ENCODE measurements at places on chromosomes 5 and 9.

DNA sequence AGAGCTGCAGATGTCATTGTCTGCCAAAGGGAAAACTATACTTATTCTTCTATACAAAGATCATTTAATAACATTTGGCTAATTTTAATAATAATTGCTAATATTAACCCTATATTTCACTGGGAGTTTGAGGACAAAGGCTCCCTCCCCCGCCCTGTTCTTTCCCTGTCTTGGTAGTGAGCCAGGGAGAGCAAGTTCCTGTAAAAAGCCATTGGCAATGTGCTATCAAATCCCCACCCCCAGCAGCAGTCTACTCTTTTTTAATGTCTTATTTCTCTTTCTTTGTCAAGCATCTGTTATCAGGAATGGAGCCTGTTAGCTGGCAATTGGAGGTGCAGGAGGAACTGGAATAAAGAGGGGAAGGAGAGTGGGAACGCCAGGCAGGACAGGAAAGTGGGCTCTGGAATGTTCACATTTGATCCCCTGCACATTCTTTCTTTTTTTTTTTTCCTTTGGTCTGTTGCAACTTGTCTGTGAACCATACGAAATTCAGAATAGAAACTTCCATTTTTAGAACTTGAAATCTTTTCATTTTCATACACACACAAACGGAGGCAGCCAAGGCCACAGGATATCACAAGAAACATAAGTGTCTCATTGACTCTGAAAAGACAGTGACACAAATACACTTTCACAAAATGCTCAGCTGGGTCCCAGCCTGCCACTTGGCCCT lies 664.8 kb upstream of the ZNF608 start:
- DNase-seq = no peak

DNA sequence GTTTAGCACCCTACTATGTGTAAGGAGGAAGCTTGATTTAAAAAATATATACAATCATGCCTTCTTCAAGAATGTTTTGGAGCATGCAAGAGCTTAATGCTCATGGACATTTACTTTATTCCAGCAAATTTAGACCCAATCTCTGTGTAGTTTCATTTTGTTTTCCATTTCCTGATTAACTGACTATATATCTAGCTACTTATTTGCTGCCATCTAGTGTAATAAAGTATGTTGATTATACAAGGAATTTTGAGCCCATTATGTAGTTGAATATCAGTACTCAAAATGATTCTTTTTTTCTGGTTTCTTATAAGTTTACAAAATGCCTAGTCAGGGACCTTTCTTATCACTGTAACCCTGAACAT lies 100.0 kb upstream of the CCDC152 start:
- DNase-seq = no peak

DNA sequence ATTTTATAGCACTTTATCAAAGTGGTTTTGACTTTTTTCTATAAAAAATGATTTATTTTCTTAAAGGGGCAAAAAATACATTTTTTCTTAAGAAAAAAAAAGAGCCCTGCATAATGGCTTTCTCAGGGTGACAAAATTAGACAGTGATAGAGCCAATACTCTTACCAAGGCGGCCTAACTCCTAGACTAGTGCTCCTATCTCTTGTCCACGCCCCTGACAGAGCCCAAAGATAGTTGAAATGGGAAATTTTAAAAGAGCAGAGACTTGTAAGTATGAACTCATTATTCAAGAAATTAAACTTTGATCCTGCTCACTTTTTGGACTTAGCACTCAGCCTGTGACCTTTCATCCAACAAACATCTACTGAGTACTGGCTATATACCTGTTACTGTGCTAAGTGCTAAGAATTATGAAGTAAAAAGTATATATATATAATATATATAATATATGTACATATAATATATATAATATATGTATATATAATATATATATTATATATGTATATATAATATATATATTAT lies 1.2 kb downstream of the INVS start:
- no peak for DNase-seq

- no peak for DNase-seq
These were observed 661.8 kb upstream of the RIOK2 start for GRCh38 chr5:97844797-97845196.

DNA sequence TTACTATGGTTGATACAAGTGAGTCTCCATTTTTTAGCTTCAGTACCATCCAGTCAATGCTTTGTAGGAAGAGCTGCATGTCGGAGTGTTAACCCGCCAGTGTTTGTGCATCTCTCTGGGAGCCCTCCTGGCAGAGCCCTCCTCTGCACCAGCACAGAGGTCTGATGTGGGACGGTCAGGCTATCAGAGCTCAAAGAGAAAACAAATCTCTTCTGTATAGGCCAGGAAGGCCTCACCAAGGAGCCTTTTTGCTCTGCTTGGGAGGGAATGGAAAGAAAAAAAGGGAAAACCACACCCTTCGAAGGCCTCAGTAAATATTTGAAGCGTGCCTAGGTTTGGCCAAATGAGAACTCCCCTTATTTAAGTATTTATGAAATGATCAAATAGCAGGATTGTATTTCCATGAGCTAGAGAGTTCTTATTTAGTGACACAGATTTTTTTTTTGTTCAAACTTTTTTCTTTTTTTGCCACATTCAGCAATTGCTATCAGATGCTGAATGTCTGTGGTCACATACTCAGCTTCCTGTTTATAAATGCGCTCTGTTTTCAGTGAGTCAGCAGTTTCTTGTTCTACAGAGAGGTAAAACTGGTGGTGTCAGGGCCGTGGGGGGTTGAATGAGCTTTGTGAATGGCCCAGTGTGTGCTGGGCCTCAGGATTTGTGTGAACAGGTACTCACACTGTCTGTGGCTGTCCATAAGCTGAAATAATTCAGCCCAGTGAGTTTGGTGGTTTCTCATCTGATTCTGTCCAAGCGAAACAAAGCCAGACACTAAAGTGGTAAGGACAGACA lies 226.6 kb downstream of the SNX18 start:
- peak; percentile 10 for DNase-seq

DNA sequence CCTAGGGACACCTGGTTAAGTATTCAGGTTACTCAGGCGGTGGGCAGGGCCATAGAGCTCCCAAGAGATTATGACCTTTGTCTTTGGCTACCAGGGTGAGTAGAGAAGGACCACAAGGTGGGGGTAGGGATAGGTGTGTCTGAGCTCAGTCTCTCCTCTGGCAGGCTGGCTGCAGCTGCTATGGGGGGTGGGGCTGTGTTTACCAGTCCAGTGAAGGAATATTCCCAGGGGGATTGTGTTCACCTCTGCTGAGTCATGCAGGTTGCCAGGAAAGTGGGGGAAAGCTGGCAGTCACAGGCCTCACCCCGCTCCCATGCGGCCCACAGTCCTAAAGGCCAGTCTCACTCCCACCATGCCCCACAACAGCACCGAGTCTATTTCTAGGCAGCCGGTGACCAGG lies 53.6 kb upstream of the POU5F2 start:
- DNase-seq = no peak

- no peak for DNase-seq
These were observed 2.1 kb downstream of the CCDC192 start for GRCh38 chr5:127705120-127705892.

DNA sequence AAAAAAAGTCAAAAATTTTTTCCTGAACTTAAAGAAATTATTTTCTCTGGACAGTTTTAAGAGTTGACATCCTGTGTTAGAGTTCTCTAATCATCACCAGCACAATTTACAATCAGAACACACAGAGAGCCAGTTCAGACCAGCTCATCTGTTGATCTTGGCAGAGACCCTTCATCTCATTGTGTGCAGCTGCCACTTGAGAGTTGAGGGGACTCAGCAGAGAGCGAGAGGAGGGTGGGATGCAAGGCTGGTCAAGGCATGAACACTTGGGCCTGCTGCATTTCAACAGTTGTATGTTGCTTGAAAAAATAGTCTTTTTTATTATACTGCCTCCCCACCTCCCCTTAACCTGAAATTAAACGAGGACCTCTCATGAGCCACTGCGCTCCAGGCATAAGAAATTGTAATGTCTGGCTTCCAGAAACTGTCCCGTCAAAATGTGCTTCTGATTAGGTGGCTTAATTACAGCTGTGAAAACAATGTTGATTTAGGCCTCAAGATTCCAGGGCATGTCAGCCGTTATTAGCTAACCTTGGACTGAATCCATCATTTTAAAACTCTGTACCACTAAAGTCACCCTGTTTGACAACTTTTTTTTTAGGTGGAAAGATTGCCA lies 383.6 kb downstream of the CCDC171 start:
- DNase-seq = no peak

DNA sequence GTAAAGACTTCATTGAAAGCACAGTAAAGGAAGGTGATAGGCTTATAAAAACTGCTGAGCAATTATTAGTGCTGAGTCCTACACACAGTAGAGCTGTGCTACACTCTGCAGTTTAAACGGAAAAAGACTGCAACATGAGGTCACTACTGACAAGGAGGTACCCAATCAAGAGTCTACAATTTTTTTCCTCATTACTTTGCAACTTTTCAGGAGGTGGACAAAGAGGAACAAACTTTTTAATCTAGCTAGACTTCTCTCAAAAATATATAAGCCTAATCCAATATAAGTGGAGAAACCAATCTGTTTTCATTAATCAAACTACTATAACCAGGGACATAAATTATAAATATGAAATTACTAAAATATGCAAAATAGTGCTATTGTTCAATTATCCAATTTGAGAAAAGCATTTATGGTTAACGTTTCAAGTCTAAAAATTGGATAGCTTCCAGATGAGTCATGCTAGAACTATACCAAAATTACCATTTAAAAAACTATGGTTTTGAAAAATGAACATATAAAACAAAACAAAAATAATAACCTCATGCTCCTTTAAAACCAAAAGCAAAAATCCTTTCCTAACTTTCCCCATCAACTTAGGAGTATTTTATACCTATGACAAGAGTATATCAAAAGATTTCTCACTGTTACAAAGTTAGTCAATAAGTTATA lies 37.7 kb downstream of the FAM13B start:
- no peak for DNase-seq

GRCh38 chr9:15332939-15333338 lies 25.9 kb upstream of the TTC39B start:
- no peak for DNase-seq

DNA sequence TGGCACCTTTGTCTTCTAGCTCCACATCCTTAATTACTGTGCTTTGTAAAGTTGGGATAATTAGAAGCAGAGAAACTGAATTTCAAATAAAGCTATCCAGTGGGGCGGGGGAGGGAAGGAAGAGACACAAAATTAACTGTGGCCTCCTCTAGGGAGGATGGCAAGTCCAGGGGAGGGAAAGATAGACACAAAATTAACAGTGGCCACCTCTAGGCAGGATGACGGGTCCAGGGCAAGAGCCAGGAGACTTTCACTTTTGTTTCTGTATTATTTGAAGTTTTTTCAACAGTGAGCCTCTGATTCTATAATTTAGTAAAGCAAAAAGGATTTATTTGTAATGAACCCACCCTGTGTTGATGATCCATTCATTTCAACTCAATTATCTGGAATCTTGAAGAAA lies 335.9 kb downstream of the MSX2 start:
- no peak for DNase-seq

DNA sequence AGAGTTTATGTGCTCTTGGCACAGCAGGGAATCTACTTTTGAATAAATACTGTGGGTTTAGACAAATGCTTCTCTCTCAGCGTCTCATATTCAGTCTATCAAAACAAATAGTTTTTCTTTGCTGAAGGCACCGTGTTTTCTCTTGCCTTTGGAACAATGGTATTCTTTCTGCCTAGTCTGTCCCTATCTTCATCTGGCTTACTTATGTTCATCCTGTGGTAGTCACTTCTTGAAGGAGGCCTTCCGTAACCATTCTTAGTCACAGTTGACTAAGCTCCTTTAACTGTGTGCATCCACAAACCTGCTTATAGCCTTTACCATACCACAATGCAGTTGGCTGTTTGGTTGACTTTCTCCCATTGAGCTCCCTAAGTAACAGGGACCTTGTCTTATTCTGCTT lies 45.9 kb downstream of the LARP1 start:
- DNase-seq = no peak

DNA sequence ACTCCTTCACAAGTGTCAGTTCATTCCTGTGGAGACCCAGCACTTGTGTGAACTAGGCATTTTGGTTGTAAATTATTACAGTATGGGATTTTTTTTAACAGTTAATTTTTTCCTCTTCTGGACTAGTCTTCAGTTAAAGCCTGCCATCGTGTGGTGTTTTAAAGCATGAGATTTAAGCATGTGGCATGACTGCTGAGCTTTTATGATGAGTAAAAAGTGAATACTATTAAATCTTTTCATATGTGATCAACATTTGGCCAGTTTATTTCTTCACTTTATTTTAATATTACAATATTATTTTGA lies 25.0 kb downstream of the LMNB1 start:
- DNase-seq = no peak

GRCh38 chr5:113273948-113274347 lies 160.8 kb downstream of the TSSK1B start:
- no peak for DNase-seq

GRCh38 chr9:2229109-2229721 lies 214.1 kb downstream of the SMARCA2 start:
- DNase-seq = no peak

GRCh38 chr9:37290940-37291485 lies 131.5 kb upstream of the GRHPR start:
- no peak for DNase-seq

GRCh38 chr5:40288800-40289485 lies 390.8 kb upstream of the PTGER4 start:
- no peak for DNase-seq

DNA sequence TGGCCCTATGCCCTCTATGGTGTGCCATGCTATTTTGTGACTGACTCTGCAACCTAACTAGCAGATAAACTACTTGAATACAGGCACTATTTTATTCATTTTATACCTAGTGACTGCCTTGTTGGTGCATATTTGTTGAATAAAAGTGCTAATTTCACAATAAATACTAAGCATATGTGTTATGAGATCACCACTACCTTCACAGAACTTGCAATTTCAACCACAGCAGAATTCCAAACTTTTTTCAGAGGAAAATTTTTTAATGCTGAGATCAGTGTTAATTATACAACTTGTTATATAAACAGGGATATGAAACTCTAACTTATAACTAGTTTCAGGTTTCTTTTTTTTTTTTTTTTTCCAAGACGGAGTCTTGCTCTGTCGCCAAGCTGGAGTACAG lies 94.8 kb downstream of the NR3C1 start:
- no peak for DNase-seq

DNA sequence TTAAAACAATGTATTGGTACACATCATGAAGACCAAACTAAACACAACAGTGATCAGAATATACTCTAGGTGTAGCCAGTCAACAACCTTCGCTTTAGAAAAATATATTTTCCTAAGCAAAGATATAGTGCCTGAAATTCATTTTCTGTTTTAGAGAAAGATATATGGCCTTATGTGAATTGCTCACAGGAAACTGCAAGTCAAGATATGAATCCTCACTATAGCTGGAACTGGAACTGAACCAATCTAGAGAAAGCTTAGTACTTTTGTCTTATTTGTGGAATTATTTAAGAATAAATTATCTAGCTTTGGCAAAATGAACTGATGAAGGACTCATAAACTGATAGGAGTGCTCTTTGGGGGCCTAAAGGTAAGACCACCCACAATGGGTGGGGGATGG lies 27.3 kb downstream of the GZMK start:
- DNase-seq = no peak

GRCh38 chr9:96009690-96010472 lies 134.4 kb downstream of the ERCC6L2 start:
- peak; percentile 54 for DNase-seq

GRCh38 chr9:132461281-132461896 lies 51.4 kb downstream of the CFAP77 start:
- no peak for DNase-seq
